A549 treated with Hydrocortisone at 1 μM for 4 hours (cell line): ENCODE measurements at places on chromosomes 4 and X. TPM values are rescaled to one million over a fixed set of nuclear protein-coding genes. Genes with fewer than 3 reads are reported as not detected.

Gene HELT
- not detected in 5 replicates for total RNA-seq

Gene DAPP1
- total RNA-seq = not detected in 5 replicates

Gene STAP1
- total RNA-seq = not detected in 5 replicates

Gene PAK3
- total RNA-seq = 0.08 TPM in 2 of 5 replicates, not detected in the others

Gene CASP6
- total RNA-seq = 14.4 to 18.4 TPM (median 16.1 TPM) in 5 replicates

Gene INTS6L
- 0.07 to 0.17 TPM (median 0.11 TPM) in 5 replicates for total RNA-seq

Gene LRCH2
- 0.02 to 0.03 TPM (median 0.03 TPM) in 5 replicates for total RNA-seq

Gene OPRPN
- total RNA-seq = not detected in 5 replicates

Gene GPRASP1
- 0.21 to 0.33 TPM (median 0.30 TPM) in 5 replicates for total RNA-seq
